Activated CD4-positive, alpha-beta T cell treated with anti-CD3 and anti-CD28 coated beads, Interleukin-2, Interleukin-4, amounts not matched to agents 100 ng/mL and 50 ng/mL, durations not matched to agents 16 hours and 8 hours (primary cell): ENCODE measurements at places on chromosomes 12 and 14.

- no peak for DNase-seq
These were observed 17.2 kb downstream of the NKX2-1 start for GRCh38 chr14:36502558-36503508.

DNA sequence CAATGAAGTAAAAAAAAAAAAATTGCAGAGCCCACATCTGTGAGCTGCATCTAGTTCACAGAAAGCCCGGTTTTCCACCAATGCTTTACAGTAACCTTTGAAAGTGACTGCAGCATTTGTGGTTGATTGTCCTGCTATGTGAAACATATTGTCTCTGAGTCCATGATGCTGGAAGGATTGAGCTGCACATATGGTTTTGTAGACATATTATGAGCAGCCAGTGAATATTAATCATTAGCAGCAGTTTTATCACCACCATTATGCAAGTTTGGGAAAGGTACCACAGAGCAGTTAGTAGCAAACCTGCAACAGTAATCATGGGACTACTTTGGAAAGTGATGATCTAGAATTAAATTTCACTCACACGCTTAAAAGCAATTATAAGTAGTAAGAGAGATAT, 151.5 kb upstream of the PRICKLE1 start:
- DNase-seq = no peak

GRCh38 chr12:125461831-125462230, 396.6 kb downstream of the AACS start:
- no peak for DNase-seq

DNA sequence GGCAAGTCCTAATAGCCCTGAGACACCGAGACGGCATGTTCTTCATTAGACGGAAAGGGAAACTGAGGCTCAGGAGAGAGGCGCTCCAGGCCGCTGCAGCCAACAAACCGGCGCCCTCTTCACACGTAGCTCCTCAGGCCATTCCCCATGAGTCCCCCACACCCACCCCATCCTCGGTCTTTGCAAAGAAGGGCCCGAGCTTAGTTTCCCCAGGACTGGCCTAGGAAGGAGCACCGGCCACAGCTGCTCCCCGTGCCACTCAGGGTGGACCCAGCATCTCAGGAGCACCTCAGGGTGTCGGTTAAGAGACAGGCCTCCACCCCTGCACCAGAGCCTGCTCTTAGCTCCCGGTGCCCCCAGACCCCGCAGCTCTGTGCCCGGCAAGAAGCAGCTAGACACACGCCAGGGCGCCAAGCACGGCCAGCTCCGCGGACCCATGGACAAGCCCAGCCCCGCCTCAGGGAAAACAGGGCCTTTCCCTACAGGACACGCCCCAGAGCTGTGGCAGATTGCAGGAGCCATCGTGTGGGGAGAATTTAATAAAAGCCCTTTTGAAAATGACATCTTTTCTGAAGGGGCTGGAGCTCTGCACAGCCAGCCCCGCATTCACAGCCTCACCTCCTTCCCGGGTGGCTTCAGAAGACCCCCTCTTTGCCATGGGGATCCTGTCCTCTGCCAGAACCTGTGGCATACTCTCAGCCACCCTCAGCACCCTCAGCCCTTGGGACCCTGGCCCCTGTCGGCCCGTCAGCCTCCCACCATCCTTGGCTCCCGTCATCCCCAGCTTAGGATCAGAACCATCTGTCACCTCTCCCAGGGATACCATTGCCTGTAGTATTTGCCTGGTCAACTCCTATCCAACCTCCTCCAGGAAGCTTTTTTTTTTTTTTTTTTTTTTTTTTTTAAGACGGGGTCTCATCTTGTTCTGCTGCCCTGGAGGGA, 59.7 kb downstream of the LGMN start:
- no peak for DNase-seq

GRCh38 chr12:56932867-56933266, 1.3 kb downstream of the SDR9C7 start:
- DNase-seq = no peak

DNA sequence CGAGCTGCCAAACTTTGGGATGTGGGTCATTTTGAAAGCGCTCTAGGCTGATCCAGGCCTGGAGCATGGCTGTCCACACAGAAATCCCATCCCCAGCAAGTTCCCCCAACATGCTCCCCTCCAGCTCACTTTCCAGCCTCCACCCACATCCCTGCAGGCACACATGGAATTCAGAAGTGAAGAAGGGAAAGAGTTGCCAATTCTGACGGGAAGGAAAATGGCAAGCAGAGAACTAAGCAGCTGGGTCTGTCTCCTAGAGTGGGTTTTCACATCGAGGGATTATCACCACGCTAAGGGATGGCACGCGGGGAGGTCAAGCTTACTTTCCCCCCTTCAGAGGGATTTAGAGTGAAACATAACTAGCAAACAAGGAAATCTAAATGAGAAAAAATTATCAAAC, 142.3 kb downstream of the RIMBP2 start:
- DNase-seq = no peak

DNA sequence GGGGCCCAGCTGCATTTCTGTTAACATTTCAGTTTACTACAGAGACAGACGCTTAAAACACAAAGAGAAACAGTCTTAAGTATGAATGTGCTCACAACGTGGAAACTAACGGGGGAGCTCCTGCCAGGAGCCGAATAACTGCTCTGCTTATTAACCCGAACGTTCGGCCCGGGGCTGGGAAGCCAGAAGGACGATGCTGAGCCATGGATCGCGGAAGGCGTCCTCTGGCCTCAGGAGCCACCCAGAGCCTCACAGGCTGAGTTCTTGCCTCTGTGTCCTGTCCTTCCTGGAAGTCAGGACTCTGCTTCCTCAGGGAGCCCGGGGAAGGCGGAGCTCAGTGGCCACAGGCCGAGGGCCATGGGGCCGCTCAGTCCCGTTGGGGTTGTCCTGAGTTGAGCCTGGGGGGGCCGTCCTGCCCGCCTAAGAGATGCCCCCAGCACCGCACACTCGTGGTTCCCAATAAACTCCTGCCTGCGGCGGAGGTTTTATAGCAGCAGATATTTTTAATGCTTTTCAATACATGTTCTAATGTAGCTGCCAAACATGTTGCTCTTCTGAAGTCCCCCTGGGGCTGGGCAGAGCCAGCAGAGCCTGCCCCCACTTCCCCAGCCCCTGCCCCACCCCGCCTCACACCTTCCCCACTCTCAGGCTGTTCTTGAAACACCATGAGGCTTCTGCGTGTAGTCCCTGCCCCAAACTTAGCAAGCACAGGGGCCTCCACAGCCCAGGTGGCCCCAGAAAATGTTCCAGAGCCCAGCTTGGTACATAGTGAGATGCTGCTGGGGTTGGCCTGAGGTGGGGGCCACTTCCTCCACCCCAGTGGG, 3.4 kb upstream of the TEX22 start:
- DNase-seq = no peak

GRCh38 chr14:52948836-52949235, 2.0 kb downstream of the FERMT2 start:
- DNase-seq = no peak

DNA sequence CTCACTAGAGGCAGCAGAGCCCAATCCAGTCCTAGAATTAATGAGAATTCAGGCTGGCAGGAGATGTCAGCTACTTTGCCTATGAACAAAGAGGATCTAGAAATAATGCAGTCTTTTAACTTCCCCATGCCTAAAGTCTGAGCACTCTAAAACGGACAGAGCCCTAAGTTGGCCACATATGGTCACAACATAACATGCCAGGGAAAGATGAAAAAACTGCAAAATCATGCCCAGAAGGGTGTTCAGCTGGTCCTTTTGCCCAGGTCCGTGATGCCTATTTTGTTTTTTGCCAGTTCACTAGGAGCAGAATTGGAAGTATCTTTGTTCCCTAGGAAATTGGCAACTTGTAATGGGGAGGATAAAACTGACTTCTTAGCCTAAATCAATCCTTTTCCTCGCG, 20.3 kb upstream of the LMNTD1 start:
- DNase-seq = no peak

DNA sequence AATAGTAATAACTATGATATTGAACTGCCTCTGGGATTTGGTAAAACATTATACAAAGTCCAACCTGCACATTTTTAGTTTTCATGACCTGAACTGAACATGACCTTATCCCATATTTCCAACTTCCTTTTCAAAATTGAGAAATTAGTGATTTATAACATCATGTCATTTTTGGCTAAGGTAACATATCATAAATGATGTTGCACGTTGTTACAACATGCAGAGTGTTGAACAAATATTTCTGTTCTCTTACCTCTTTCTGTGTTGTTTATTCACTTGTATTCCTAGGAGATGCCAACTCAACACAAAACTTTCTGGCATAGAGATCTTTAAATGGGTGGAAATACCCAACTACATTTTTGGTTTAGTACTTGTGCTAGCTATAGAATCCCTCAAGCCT, 496.0 kb downstream of the SLC6A15 start:
- DNase-seq = no peak

DNA sequence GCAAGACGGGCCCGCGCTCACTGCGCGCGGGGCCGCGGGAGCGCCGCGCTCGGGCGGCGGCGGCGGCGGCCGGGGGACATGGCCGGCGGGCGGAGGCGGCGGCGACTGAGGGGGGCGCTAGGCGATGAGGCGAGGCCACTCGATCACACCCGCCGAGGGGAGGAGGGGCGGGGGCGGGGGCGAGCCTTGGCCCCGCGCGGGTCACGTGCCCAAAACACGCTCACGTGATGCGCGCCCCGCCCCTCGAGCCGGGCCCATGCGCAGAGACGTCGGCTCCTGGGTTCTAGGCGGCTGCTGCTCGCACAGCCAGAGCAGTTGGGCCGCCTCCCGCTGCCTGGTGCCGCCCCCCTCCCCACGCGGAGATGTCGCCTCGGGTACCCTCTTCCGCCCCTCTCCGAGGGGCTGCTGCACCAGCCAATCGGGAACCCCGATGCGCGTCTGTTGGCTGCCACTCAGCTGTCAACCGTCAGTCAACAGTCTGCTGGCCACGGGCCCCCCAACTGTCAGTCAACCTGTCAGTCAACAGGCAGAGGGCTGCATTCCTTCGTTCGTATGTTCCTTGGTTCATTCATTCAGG, at the start of gene SPPL3:
Gene SPPL3, minus strand, starts transcription at position 162 of the 577 bp plus-strand sequence. CDS start 491 bp downstream, outside the sequence.
- DNase-seq = peak; percentile 93

DNA sequence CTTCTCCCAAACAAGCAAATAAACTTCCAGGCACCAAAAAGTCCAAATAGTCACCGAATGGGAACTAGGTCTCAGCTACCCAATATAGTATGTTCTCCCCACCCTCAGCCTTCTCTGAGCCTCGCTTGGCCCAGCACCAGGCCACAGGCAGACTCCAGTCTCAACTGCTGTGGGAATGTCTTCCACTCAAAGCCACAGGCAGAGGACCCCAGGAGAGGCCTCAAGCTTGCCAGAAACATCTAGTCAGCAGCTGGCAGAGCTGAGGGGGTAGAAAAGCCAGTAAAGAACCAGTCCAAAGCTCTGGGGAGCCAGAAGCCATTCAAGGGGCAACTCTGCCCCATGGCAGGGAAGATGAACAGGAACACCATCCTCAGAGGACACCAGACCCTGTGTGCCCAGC, 41.8 kb downstream of the FMNL3 start:
- no peak for DNase-seq

DNA sequence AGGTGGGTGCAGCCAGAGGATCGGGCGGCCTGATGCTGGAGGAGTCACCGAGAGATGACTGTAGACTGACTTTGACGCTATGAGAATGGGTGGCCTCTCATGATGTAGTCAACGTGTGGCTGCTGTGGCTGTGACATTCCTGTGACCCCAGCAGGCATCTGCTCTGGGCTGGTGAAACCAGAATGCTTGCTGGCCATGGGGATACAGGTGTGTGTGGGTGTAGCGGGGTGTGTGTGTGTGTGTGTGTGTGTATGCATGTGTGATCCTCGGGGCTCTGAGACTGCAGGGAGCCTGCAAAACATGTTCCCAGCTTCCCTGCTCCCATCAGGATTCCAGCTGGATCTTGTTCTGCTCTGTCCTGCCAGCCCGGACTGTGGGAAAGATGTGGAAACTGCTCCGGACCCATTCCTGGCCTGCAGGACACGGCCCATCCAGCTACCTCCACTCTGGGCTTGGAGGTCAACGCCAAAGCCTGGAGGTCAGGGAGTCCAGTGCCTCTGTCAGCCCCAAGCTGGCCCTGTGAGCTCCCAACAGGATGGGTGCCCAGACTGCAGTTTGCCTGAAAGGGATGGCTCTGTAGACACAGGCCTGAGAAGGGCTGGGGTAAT, 18.8 kb upstream of the HHIPL1 start:
- DNase-seq = no peak
